GM10248 (cell line): ENCODE measurements at places on chromosomes 5 and 9.
A peak's percentile ranks its signal among the peaks of the same experiment; 100 is the strongest.

- DNase-seq, result no peak
Measured at GRCh38 chr5:93513298-93513697, 67.7 kb downstream of the NR2F1-AS1 start.

- peak; percentile 97 for DNase-seq
Measured at GRCh38 chr9:127980706-127981558, at the start of gene EEIG1. Gene EEIG1, minus strand, starts transcription at chr9:127980989. Its CDS starts 852 bp downstream, at chr9:127980137.

DNA sequence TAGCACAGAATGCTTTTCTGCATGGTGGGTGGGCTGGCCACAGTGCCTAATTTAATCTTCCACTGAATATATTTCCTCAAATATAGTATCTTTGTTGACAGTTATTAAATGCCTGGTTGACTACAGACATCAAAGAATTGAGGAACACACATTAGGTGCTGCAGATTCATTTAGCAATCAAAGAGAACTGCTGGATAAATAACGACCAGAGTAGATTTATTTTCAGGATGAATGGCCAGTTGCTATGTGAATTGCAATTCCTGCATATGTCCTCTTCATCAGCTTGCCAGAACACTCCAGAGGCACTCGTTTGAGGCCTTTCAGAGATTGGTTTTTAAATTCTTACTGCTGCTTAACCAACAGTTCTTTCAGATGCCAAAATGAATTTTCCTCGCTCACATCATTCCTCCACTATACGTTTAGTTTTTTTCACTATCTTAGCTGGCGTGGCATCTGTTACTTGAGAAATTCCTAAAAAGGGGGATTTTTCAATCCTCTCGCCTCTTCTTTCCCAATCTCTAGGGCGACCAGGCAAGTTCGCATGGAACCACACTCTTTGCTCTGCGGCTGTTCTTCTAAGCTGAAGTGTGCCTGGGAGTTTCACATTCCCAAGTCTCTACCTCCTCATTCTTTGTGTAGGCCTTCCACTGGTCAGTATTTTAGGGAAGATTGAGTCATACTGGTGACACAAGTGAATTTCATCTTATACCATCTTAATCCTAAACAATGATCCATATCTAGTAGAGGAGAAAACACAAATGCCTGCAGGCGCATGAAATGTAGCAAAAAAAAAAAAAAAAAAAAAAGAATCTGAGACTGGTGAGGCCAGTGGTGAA is 237.1 kb upstream of the NMUR2 start:
- no peak for DNase-seq

- no peak for DNase-seq
Measured at GRCh38 chr9:126330536-126330935, 3.9 kb downstream of the MVB12B start.

DNA sequence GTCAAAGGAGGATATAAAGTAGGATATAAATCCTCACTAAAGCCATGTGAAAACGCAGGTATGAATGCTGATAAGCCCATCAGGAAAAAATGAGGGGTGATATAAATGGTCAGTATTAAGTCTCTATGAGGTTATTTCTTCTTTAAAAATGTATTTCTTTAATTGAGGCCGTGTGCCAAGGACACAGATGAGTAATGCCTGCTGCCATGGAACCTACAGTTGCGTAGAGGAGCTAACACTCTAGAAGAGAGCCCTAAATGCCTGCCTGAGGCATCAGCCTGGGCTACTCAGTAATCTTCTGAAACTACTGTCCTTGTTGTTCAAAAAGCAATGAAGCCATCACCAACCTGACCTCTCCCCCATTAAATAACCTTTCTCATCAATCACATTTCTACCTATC is 84.9 kb downstream of the KLHL3 start:
- DNase-seq, result no peak

- no peak for DNase-seq
Measured at GRCh38 chr5:102294886-102295395, 1.1 kb downstream of the SLCO4C1 start.

- DNase-seq, result no peak
Measured at GRCh38 chr9:134501761-134502265, 139.8 kb upstream of the COL5A1 start.

DNA sequence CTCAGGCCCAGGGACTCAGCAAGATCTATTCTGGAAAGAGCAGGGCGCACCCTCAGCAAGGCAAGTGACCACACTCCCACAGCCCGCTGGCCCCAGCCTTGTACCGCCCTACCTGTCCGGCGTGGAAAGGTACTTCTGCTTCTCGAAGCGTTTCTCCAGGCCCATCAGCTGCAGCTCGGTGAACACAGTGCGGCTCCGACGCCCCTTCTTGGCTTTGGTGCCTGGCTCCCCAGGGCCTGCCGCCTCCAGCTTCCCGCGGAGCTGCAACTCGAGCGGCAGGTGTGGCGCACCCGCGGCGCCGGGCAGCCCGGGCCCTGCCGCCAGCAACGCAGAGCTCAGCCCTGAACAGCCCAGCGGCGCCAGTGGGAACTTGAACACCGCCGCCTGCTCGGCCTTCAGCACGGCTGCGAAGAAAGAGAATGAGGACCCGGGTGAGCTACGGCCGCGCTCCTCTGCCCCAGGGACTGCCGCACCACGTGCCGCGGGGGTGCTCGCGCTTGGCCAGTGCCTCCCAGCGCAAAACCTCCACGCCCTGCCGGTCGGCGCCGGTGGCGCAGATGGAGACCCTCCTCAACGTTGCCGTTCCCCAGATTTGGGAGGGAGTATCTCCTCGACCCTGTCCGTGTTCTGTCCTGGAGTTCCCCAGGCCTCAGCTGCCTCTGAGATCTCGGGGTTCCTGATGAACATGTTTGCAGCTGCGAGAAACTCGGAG is 2.2 kb downstream of the BARX1 start:
- DNase-seq, result no peak

DNA sequence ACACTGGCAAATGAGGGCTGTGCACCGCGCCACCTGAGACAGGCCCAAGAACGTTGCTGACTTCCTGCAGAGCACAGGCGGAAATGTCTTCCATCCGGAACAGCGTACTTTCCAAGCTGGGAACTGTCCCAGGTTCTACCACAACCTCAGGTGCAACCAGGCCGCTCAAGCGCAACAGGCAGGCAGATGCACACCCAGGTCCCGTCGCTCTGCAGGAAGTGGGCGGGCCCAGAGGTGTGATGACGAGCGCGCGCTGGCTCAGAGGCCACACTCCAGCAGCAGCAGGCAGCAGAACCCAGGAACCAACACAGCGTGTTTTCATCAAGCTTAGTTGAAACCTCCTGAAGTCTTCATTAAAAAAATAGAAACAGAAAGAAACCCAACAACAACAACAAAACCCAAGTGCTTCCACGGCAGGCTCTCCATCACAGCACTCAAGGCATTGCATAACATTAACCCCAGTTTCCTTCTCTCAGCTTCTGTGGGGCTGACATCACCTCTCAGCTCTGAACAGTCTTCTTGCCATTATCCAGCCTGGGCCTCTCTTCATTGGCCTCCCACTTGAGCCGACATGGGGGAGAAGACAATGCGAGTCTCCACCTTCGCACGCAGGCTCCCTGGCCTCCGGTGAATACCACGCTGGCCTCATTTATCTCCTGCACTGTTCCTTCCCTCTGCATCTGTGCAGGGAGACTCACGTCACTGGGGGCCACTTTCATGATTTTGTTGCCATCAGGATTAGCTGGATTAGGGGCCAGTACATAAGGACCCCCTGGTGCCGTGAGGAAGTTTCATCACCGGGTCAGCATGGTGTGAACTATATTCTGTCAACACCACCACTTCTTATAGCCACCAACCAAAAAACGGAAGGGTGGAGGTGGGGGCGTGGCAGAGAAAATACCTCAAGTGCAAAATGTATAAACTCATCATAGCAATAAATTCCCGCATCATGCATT is 22.1 kb downstream of the PTCH1 start:
- peak; percentile 81 for DNase-seq

GRCh38 chr9:76045221-76045620 is 154.7 kb downstream of the PCSK5 start:
- DNase-seq, result no peak

- DNase-seq, result no peak
Measured at GRCh38 chr9:91488341-91488740, 64.7 kb upstream of the NFIL3 start.

DNA sequence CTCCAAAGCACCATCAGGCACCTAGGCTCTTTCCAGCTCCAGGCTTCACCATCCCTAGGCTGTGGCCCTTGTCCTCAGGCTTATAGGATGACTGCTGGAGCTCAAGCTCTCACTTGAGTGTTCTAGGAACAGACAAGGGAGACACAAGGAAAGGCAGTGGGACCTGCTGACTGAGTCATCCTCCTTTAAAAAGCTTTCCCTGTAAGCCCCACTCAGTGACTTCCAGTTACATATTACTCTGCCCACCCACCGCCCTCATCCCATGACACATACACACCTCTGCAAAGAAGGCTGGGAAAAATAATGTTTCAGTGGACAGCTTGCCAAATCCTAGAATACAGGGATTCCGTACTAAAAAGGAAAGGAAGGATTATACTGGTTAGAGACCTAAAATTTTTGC is 154.2 kb upstream of the ZNF366 start:
- DNase-seq, result no peak

DNA sequence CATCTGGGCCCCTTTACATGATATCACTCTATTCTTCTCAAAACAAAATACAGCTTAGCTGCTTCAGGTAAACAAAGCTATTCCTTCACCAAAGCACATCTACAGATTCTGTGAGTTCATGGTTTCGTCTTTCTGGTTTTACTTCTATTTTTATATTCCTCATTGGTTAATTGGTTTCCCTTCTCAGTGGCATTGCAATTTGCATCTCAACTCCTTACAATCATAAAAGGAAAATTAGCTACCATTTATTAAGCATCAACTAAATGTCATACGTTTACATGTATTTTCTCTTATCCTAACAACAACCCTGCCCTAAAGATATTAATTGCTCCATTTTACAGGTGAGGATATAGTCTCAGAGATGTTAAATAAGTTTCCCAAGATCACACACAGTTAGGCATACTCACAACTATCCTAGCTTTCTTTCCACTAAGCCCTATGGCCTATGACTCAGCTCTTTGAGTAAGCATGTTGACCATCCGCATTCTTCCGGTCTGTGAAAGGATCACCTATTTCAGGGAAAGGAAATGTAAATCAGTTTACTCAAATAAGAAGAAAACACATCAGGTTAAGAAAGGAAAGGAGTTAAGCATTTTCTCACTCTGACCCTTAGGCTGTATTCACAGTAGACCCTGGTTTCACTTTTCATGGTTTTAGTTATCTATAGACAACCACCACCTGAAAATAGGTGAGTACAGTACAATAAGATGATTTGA is 146.1 kb downstream of the CAAP1 start:
- DNase-seq, result peak; percentile 10

GRCh38 chr5:140041099-140041491 is 2.0 kb downstream of the NRG2 start:
- no peak for DNase-seq

DNA sequence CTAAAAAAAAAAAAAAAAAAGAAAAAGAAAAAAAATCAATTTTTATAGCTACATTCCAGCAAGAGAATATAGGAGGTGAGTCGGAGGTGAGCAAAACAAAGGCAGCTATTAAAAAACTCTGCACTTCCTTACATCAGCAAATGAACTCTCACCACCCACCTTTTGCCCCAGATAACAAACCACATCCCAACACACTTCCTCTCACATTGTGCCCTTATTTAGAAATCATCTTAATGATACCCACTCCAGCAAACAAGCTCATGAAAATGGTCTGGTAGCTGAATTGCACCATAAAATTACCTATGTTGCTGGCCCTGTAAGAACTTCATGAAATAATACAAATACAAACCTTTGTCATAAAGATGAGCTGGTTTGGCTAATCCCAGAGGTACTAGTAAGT is 82.9 kb downstream of the CEMIP2 start:
- no peak for DNase-seq

DNA sequence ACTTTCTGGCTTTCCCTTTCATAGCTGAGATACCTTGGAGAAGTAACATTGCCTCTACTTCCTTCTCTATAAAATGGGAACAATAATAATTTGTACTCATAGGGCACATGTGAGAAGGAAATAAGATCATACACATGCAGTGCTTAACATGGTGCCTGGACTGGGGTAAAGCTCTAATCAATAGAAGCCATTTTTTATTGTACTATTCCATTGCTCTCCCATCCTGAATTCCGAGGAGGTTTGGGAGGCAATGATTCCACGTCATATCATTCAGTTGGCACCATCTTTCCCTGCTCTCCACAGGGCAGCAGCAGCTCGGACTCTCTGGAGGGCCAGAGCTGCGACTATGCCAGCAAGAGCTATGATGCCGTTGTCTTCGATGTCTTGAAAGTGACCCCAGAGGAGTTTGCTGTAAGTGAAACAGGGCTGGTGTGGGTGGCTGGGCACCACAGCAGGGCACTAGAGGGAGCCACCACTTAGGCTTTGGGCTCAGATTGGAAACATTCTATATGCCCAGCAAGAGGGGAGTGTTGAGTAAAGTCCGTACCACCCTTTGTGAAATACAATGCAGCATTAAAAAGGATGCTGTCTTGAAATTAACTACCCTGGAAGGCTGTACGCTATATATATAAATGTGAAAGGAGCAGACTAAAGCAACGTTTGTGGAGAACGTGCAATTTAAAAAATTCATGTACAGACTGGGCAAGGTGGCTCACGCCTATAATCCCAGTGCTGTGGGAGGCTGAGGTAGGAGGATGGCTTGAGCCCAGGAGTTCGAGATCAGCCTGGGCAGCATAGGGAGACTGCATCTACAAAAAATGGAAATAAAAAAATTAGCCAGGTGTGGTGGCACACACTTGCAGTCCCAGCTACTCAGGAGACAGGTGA is 51.2 kb downstream of the RALGPS1 start:
- DNase-seq, result peak; percentile 67

DNA sequence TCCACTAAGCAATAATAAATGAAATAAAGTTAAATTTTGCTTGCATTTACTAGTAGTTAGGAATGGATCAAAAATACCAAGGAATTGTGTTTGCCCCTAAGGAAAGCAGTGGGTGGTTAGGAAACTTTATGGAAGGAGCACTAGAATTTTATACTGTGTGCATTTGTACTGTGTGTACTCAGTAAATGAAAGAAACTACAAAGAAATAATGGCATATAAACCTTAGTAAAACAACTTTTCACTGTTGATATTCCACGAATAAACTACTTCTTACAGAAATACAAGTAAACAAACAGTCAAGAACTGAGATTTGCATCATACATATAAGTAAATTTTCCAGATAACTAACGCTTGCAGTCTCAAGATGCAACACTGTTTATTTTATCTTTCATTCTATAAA is 103.7 kb upstream of the PARP8 start:
- DNase-seq, result no peak

DNA sequence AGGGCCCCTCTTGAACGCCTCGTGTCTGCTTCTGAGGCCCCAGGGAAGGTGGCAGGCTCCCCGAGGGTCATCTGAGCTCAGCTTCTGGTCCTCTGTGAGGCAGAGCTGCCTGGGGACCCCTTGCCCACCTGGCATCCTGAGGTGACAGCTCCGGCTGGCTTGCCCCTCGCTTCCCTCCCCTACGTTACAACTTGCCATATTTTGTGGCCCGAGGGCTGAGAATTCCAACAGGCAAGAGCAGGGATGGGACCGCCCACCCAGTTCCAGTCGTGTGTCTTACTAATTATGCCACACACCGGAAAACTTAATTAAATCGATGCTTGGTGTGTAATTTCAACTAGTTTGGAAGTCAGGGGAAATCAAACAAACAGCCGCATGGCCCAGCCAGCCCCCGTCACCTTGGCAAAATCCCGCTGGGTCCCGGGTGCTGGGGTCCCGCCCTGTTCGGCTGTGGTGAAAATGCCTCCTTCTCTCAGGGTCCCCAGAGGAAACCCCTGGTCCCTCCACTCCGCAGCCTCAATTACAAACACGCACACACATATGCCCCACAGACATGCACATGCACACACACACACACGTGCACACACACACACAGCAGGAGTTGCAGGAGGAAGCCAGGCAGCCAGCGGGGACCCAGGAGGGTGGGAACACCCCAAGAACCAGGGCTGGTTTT is 221.0 kb upstream of the IER5L start:
- no peak for DNase-seq
